ENCODE measurements at places on chromosomes 2 and 18.

DNA sequence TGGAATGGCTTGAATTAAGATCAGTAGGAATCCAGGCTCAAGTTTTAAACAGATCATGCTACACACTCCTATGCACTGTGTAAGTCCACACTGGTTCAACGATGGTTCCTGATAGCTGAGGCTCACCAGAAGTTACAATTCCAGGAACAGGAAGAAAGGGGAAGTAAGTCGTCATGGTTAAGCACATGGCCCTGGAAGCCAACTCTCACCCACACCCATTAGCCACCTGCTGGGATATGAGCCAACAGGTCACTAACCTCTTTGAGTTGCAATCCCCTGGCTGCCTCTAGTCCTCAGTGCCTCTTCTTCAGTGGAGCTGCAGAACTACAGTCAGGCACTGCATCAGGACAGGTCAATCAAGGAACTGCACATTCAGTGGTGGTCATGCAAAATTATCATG lies 133.5 kb downstream of the TMEM182 start:
- no peak for DNase-seq

GRCh38 chr2:234826681-234827080 lies 125.1 kb upstream of the SH3BP4 start:
- no peak for DNase-seq

DNA sequence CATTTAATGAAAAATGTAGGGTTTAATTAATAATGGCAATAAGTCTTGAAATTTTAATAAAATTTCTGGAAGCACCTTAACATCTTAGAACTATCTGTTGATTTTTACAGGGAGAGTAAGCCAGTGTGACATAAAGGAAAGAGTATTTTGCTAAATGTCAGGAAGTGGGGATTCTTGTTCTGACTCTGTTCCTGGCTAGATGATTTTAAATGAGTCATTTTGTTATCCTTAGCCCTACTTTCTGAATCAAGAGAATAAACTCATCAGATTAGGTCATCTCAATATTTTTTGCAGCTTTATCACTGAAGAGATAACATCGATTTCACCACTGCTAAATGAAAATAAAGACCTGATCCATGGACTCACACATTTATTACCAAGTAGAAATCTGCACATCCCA lies 377.5 kb upstream of the CYRIA start:
- DNase-seq: no peak

- DNase-seq: no peak
Observed at GRCh38 chr2:88692187-88692586, 714 bp downstream of the RPIA start.

DNA sequence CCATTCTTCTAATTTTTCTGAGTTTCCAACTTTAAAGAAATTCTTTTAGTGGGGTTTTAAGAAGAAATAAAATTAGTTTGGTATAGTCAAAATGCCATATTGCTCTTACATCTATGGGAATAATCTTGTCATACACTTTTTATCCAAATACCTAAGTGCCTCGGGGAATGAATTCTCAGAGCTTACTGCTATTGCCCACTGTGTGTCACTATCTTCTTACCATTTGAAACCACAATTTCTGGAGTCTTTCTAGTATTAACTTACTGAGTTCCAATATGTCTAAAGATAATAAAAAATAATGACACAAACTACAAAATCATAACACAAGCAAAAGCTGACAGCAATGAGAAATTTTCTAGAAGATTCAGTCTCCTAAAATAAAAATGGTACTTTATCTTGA lies 23.7 kb upstream of the DNAH6 start:
- DNase-seq: no peak

- no peak for DNase-seq
Observed at GRCh38 chr18:53551868-53552426, 672.5 kb downstream of the MBD2 start.

DNA sequence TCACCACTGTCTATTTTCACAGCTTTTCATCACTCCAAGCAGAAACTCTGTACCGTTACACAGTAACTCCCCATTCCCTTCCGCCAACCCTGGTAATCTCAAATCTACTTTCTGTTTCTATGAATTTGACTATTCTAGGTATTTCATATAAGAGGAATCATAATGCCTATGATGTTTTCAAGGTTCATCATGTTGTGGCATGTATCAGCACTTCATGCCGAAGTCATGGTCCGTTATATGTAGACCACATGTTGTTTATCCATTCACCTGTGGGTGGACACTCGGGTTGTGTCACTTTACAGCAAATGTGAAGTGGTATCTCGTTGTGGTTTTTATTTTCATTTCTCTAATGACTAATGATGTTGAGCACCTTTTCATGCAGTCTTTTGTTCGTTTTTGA lies 21.6 kb downstream of the CPSF3 start:
- no peak for DNase-seq

- no peak for DNase-seq
Observed at GRCh38 chr2:182668671-182669070, 47.4 kb upstream of the DNAJC10 start.

DNA sequence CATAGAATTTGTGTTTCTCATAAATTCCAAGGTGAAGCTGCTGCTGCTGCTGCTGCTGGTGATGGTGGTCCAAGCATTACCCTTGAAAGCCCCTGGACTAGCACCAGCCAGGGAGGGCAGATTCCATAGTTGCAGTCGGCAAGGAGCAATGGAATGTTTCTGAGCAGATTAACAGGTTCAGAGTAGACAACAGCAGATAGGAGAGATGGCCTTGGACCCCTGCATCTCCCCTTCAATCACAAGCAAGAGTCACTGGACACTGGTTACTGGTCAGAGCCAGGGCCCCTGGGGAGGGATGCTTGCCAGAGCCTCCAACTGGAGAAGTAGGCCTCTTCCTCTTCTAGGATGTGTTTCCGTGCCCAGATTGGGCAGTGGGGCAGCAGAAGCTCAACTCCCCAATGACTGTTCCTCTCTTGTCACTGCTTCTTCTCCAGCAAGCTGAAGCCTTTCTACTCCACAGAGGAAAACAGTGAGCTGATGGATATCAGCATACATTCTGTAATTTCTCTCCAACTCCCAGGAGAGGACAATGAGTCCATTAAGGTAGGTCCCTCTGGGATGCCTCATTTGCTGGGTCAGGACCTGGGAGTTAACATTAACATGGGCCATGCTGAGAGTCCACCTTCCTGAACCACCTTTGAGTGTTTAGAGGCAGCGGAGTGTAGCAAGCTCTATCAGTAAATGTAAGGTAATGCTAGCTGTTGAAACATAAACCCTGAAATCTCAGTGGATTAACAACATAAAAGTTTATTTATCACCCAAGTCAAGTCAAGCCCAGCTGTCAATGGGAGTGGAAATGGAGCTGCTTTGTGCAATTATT lies 35.3 kb downstream of the MROH2A start:
- no peak for DNase-seq

DNA sequence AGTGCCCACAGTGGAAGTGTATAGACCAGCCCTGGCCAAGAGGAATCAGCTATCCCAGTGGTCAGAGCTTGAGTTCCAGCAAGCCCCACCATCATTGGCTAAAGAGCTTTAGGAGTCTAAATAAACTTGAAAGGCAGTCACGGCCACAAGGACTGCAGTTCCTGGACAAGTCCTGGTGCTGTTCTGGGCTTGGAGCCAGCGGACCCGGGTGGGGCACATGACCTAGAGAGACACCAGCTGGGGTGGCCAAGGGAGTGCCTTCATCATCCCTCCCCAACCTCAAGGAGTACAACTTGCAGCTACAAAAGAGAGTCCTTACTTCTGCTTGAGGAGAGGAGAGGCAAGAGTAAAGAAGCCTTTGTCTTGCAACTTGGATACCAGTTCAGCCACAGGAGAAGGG lies 439.8 kb upstream of the TMEFF2 start:
- no peak for DNase-seq

GRCh38 chr2:9222239-9222892 lies 15.8 kb downstream of the ASAP2 start:
- DNase-seq: no peak

DNA sequence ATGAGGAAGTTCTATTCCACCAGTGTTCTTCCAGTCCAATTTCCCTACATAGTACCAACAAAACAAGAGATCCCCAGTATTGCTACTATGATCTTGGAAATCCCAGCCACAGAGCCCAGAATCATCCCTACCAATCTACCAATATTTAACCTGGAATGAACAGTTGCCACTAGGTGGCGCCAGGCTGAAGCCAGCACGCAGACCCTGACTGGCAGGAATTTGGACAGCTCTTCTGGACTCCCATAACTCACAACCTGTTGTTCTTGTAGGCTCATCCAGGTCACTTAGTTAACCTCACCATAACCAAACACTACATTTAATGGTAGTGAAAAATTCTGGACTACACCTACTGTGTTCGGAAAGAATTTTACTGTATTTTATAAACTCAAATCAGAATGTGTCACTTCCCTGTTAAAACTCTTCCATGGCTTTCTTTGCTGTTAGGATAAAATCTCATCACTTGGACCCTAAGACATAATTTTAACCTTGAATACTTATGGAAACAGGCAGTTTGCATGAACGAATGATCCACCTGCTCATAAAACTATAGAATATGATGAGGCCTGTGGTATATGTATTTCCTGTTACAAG lies 59.8 kb upstream of the SLC38A11 start:
- DNase-seq: no peak

GRCh38 chr2:31469648-31470047 lies 55.1 kb upstream of the XDH start:
- no peak for DNase-seq

DNA sequence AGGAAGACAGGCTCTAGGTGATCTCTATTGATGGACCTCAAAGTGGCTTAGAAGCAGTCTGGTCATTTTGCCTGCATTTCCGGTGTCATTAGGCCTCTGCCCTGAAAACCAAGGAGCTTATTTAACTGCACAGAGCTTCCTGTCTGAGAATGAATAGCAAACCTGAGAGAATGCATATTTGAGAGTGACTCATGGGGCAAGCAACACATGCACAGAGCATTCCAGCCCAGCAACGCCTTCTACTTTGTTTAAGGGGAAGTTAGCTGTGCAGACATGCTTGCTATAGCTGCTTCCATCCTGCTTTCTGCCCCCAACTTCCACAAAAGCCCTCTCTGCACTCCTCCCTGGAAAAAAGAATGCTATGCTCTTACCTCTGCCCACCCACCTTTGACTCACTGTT lies 232.8 kb downstream of the GRB14 start:
- no peak for DNase-seq

DNA sequence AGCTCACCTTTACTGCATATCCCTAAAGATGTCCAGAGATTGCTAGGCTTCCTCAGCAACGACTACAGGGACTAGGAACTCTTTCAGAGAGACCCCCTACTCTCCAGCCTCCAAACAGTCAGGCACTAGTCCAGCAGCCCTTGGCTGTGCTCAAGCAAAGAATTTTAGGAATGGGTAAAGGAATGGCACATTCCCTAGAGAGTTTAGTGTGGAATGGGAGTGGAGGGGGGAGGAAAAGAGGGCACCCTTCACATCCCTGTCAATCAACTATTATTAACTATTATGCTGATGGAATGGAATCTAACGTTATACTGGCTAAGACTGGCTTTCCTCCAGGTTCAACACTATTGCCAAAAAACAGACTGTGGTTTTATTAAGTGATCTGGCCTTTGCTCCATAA lies 64.8 kb downstream of the IKZF2 start:
- DNase-seq: no peak

- DNase-seq: no peak
Observed at GRCh38 chr2:68994864-68995263, 18.1 kb upstream of the ANTXR1 start.

GRCh38 chr2:188292348-188293239 lies 920 bp downstream of the GULP1 start:
- DNase-seq: peak; percentile 33

GRCh38 chr2:164066095-164066494 lies 330.3 kb upstream of the FIGN start:
- DNase-seq: no peak

- DNase-seq: no peak
Observed at GRCh38 chr2:150125188-150125587, 362.3 kb downstream of the RND3 start.

- no peak for DNase-seq
Observed at GRCh38 chr2:164060031-164060430, 324.2 kb upstream of the FIGN start.

GRCh38 chr2:237353215-237353614 lies 60.7 kb downstream of the COL6A3 start:
- DNase-seq: no peak

- no peak for DNase-seq
Observed at GRCh38 chr2:126657148-126657635, 1.2 kb downstream of the GYPC start.

DNA sequence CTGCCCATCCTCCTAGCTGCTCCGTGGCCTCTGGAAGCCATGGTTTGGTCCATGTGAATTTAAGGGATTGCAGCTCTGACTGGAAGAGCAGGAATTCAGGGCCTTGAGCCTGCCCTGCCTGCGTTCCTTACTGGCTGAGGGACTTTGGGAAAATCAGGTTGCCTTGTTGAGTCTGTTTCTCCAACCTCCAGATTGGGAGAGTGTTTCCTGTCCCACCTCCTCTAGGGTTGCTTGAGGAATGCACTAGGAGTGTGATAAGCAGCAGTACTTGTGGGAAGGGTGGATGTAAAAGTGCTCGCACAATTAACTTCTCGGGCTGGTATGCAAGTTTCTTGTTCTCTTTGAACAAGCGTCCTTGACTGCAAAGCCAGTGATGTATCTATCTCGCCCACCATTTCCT lies 84.4 kb upstream of the YWHAQ start:
- no peak for DNase-seq

DNA sequence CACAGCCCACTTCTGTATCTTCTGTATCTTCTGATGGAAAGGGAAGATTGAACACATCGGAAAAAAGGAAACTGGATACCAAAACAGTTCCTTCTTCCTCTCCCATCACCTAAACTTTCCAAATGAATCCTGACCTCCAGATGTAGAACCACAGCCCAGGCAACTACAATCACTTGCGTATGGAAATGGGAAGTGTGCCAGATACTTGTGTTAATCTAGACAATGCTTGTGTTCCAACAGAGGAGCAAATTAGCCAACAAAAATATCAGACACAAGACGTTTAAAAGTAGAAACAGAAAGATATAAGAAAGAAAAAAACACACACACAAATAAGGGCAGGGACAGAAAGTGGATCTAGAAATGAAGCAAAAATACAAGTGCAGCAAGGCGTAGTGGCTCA lies 31.4 kb upstream of the DUSP2 start:
- DNase-seq: no peak

DNA sequence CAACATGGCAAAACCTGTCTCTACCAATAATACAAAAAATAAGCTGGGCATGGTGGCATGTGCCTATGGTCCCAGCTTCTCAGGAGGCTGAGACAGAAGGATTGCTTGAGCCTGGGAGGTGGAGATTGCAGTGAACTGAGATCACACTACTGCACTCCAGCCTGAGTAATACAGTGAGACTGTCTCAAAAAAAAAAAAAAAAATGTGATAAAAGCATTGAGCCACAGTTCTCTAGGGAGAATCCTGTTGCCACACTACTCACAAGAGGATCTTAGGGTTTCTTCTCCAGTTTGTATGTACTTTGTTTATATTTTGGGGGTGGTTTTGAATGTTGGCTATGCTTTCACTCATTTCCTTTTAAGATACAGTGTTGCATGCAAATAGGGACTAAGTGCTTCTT lies 62.0 kb downstream of the TMEM185B start:
- no peak for DNase-seq

DNA sequence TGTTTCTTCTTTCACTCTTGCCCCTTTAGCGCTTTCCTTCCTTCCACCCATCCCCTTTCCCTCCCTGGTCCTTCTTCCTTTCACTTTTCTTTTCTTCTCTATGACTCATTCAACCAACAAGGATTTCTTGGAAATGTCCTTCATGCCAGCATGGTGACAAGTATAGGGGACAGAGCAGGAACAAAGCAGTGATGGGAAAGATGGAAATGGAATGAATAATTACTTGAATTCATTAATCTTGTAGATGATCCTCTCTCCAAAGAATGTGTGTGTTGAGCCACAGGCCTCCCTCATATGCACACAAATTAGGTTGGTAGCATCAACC lies 1.5 kb downstream of the VAMP5 start:
- no peak for DNase-seq

Data from amygdala (tissue), 56 donors.